ENCODE measurements at places on chromosomes 6 and 20.

GRCh38 chr6:7051780-7052442 lies 55.9 kb upstream of the RREB1 start:
- DNase-seq, result no peak

- DNase-seq, result no peak
Measured at GRCh38 chr6:168210239-168211105, 109.1 kb downstream of the DACT2 start.

GRCh38 chr20:44701118-44701857 lies 13.9 kb upstream of the CCN5 start:
- no peak for DNase-seq

DNA sequence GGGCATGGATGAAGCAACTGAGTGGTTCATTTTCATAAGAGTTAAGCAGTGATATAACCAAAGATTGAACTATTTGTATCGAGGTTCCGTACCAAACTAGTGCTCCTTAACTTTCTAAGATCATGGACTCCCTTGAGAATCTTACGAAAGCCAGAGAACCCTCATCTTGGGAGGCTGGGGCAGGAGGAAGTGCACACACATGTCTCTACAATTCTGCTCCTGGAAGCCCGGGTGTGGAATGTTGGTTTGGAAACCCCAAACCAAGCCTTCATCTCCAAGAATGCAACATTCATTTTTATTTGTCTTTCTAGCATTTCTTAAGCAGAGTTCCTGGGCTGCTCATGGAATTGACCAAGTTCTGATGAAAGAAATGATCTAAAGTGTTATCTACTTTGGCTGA lies 250.5 kb upstream of the PRND start:
- no peak for DNase-seq

DNA sequence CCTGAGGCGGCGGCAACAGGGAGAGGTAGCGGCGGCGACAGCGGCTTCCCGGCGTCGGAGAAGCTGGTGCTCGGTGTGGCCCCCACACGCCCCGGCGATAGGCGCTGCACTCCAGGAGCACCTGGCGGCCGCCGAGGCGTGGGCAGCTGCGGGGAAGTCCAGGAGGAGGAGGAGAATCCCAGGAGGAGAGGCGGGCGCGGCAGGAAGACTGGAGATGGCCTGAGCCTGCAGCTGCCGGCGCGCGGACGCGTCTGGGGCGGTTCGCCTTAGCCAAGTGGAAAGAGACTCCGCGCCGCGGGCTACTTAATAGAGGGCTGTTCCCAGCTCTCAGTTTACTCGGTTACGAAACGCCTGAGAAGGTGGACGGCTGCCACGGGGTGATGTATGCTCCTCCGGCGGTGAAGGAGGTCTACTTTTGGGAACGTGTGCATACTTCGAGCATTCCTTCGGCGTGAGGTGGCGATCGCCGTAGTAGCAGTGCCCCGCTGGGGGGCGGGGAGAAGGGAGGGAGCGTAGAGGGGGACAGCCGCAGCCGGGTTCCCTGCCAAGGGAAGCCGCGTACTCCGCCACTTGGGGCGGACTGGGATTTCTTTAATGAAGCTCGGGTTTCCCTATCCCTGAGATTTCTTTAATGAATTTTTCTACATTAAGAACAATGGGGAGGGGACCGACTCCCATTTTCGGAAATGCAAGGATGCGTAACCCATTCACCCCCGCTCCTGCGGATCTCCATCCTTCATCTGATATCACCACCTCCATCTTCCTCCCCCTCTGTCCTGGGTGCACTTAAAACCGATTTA lies at the start of gene COL12A1:
Gene COL12A1, minus strand, starts transcription at position 278 of the 800 bp plus-strand sequence. CDS start 3,261 bp downstream, outside the sequence.
- no peak for DNase-seq

DNA sequence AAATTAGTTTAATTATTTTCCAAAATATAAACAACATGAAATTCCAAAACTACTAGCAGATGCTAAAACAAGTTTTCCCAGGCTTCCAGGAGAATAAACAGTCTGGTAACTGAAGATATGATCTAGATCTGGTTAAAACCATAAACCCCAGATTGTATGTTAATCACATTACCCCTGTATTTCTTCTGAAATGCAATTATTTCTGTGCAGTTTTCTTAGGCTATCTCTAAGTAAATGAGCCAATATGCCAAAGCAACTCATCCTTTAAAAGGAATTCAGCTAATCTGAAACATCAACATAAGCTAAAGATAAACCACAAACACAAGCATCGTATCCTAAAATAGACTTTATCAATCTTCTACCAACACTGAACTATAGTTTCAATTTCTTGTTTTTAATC lies 44.6 kb upstream of the SENP6 start:
- DNase-seq, result no peak

DNA sequence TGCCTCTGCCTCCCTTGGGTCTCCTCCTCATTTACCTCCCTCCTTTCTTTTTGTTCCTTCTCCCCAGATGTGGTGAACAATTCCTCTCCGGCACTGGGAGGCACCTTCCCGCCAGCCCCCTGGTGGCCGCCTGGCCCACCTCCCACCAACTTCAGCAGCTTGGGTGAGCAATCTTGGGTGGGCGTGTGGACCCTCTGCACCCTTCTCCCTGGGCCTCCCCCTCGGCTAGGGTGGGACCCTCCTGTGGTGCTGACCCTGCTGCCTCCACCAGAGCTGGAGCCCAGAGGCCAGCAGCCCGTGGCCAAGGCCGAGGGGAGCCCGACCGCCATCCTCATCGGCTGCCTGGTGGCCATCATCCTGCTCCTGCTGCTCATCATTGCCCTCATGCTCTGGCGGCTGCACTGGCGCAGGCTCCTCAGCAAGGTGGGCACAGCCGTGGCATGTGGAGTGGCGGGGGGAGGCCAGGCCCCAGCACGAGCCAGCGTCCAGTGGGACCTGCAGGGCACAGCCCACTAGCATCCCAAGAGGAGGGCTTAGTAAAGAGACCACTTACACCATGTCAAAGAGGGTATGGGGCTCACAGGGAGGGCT lies 8.8 kb downstream of the DDR1 start:
- no peak for DNase-seq
